Left lung (tissue), 14 donors: ENCODE measurements at places on chromosomes 16 and 17.

- H3K36me3 ChIP-seq: no peaks in the 10 kb centered on the region
- H3K27ac ChIP-seq: no peak overlapping the region
- H3K4me1 ChIP-seq: peaks cover 1% of the 10 kb centered on the region
- H3K4me3 ChIP-seq: no peak overlapping the region
- H3K27me3 ChIP-seq: no peaks in the 10 kb centered on the region
Measured at GRCh38 chr16:50372611-50373344, 4.0 kb upstream of the BRD7 start.

DNA sequence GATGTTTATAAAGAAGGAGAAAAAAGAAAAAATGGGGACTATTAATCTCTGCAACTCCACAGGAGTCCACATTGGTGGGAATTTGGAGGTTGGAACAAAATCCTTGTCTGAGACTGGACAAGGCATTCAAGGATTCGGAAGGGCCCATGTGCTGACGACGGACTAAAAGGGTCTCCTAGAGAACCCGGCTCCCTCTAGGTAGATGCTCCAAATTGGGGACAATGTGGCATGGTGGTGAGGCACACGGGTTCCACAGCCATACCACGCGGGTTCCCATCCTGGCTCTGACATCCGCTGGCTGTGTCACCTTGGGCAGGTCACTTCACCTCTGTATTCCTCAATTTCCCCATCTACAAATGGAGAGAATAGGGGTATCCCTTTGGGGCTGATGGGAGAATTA, 227.4 kb downstream of the C16orf78 start:
- no peaks in the 10 kb centered on the region for H3K36me3 ChIP-seq
- H3K27ac ChIP-seq: no peak overlapping the region
- peaks cover 3% of the 10 kb centered on the region for H3K4me1 ChIP-seq

DNA sequence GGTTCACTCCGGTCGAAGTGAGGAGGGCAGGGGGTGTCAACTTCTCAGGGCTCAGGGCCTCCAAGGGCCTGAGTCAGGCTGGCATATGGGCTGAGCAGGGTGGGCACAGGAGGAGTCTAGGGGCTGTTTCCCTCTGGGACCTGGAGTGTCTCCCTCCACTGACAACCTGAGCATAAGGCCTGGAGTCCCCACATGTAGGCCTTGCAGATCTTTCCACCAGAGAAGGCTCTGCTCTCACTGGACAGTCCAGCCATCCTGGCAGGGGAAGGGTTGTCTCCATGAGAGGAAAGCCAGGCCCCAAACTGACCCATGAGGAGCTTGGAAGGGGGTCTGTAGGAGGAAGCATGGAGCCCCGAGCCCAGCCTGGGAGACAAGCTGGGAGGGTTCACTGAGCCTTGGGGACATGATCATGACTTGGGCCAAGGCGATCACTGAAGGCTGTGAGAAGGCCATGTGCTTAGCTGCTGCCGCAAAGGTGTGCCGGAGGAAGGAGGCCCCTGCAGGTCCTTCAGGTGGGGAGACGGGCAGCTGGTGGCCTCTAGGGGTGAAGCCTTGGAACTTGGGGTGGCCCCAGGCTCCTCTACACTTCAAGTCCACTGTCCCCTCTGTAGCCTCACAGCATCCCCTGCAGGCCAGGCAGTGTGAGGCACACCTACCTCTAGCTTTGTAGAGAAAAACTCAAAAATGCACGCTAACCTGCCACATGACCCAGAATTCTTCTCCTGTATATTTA, 9.9 kb downstream of the CMTM2 start:
- no peaks in the 10 kb centered on the region for H3K27me3 ChIP-seq
- no peak overlapping the region for H3K27ac ChIP-seq
- no peak for DNase-seq
- H3K36me3 ChIP-seq: no peaks in the 10 kb centered on the region
- no peak overlapping the region for H3K4me3 ChIP-seq

DNA sequence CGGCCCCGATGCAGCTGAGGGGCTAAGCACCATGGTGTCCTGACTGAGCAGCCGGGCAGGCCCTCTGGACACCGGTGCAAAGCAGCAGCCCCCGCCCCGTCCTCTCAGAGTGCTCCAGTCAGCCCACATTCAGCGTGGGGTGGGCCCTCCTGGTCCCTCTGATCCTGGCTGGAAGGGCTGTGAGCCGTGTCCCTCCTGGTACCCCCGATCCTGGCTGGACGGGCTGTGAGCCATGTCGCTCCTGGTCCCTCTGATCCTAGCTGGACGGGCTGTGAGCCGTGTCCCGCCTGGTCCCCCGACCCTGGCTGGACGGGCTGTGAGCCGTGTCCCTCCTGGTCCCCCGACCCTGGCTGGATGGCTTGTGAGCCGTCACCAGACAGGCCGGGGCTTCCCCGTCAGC, 26.9 kb upstream of the ACSF3 start:
- no peaks in the 10 kb centered on the region for H3K4me1 ChIP-seq
- H3K27ac ChIP-seq: no peak overlapping the region
- peaks cover 69% of the 10 kb centered on the region for H3K27me3 ChIP-seq
- no peak for DNase-seq

- no peaks in the 10 kb centered on the region for H3K36me3 ChIP-seq
- H3K4me1 ChIP-seq: peaks cover 5% of the 10 kb centered on the region
- no peaks in the 10 kb centered on the region for H3K27me3 ChIP-seq
- no peak overlapping the region for H3K27ac ChIP-seq
Measured at GRCh38 chr17:75754378-75755204, 10.4 kb downstream of the GALK1 start.

DNA sequence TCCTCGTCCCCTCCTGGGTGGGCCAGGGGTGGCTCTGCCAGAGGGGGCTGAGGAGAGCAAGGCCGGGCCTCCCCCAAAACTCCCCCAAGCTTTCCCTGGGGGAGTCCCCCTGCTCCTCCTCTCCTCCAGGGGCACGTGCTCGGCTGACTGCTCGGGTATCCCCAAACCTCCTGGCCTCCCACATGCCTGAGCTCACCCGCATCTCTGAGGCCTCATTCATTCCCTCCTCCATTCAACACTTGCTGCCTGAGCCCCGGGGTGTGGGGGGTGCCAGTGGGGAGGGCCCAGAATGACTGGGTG, 83.1 kb downstream of the RTN4RL1 start:
- no peaks in the 10 kb centered on the region for H3K36me3 ChIP-seq
- H3K4me3 ChIP-seq: no peak overlapping the region
- H3K27ac ChIP-seq: no peak overlapping the region
- no peaks in the 10 kb centered on the region for H3K27me3 ChIP-seq
- H3K4me1 ChIP-seq: no peaks in the 10 kb centered on the region

- no peak overlapping the region for H3K27ac ChIP-seq
- no peak for DNase-seq
Measured at GRCh38 chr16:51707666-51708065, 556.6 kb upstream of the SALL1 start.

DNA sequence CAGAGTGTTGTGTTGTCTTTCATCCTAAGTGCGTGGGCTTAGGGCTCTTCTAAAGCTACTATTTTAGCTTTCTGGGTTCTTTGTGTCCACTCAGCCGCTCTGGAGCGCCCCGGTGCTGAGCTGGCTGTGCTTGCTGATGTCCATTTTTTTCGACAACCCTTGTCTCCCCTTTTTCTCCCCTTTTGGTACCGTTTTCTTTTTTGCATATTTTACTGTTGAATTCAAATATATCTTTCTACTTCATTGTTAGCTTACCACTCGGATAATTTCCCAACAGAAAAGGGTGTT, 1.2 kb downstream of the SRRM2 start:
- H3K27me3 ChIP-seq: no peaks in the 10 kb centered on the region
- DNase-seq: no peak
- peak overlapping the region; percentile 100 for H3K27ac ChIP-seq
- no peaks in the 10 kb centered on the region for H3K36me3 ChIP-seq
- H3K4me1 ChIP-seq: peaks cover 45% of the 10 kb centered on the region

- no peak for DNase-seq
- H3K4me3 ChIP-seq: peak overlapping the region; percentile 67
- H3K4me1 ChIP-seq: peaks cover 5% of the 10 kb centered on the region
Measured at GRCh38 chr17:28598389-28598788, 436 bp downstream of the SPAG5 start.

DNA sequence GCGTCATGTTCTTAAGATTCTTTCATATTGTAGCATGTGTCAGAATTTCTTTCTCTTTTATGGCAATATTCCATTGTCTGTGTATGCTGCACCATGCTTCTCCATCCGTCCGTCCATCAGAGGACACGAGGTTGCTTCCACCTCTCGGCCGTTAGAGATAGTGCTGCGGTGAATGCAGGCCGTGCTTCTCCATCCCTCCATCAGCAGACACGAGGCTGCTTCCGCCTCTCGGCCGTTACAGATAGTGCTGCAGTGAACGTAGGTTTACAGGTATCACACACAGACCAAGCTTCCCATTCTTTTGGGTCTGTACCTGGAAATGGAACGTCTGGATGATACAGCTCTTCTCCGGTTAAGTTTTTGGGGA, 113.5 kb downstream of the CMIP start:
- no peak overlapping the region for H3K27ac ChIP-seq
- H3K36me3 ChIP-seq: no peaks in the 10 kb centered on the region
- peaks cover 48% of the 10 kb centered on the region for H3K4me1 ChIP-seq
- no peak for DNase-seq
- no peak overlapping the region for H3K4me3 ChIP-seq

DNA sequence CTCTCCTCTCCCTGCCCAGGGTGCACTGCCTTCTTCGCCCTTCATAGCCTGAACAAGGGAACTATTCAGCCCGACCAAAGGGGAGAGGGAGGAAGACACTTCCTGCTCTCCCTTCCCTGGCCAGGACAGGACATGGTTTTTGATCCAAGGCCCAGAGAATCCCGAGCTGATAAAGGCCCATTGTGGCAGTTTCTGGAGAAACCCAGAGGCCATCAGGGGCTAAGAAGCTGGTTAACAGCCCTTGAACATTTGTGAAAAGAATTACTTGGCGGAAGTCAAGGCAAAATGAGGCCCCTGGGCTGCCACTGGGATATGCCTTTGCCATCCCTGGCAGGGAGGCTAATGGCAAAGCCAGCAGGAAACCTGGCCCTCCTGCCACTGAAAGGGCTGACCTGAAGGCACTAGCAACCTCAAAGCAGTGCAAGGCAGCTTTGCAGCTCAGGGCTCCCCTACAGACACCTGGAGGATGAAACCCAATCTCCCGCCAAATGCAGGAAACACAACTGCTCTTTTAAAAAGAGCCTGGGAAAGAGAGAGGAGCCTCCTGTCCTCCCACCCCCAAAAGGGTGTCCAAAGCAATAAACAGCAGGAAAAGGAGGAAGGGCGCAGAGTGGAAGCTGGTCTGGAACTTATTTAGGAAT, 12.6 kb downstream of the PHB1 start:
- H3K36me3 ChIP-seq: no peaks in the 10 kb centered on the region
- H3K4me3 ChIP-seq: no peak overlapping the region
- no peaks in the 10 kb centered on the region for H3K4me1 ChIP-seq
- no peak overlapping the region for H3K27ac ChIP-seq
- no peak for DNase-seq

DNA sequence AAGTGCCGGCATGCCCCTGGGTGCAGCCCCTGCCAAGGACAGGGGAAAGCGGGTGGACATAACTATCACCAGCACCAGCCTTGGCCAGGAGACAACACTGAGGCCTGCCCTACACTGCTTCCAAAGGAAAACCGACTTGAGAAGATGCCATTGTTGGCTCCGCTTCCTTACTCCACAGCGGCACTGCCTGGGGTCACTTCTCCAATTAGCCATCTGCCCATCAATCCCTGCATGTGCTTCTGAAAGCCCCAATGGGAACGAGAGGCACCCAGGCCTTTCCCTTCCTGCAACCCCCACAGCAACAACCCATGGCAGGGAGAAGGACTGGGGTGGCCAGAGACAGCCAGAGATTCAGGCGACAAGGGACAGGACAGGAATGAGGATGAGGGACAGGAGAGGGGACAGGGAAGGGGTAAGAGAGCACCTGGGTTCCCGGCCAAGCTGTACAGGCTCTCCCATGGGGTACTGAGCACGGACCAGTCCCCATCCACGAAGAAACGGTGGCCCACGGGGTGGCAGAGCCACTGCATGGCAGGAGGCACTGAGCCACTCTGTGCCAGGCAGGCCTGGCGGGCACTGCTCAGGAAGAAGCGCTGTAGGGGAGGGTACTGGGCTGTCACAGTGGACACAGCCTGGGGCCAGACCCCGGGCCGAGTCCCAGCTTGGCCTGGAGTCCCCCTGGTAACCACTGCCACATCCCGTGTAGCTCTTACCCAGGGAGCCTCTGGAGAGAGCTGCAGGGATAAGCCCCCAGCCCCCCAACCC, 21.2 kb downstream of the SREBF1 start:
- H3K27ac ChIP-seq: peak overlapping the region; percentile 23
- peaks cover 47% of the 10 kb centered on the region for H3K4me1 ChIP-seq
- H3K4me3 ChIP-seq: no peak overlapping the region
- no peaks in the 10 kb centered on the region for H3K27me3 ChIP-seq
- DNase-seq: no peak

DNA sequence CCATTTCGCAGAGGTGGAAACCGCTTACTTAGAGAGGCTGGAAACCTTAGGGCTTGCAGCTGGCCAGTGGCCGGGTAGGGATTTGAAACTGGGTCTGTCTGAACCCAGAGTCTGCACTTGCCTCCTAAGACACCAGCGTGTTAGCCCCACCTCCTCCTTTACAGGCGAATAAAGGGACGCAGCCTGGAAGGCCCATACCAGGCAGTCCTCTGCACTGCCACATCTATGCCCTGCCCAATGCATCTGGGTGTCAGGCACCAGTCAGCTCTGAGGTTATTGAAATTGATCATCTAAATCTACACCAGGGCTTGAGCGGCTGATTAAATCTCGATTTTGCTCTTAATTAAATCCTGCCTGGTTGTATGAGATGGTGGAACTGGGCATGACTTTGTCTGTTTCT, 19.9 kb upstream of the NAGS start:
- DNase-seq: no peak
- H3K4me1 ChIP-seq: peaks cover 12% of the 10 kb centered on the region
- no peaks in the 10 kb centered on the region for H3K36me3 ChIP-seq
- peak overlapping the region; percentile 33 for H3K4me3 ChIP-seq

GRCh38 chr17:44024271-44024663, 9.5 kb upstream of the TMEM101 start:
- H3K4me3 ChIP-seq: no peak overlapping the region
- no peak for DNase-seq
- H3K27me3 ChIP-seq: no peaks in the 10 kb centered on the region

GRCh38 chr17:75009139-75009724, 3.2 kb upstream of the MRPL58 start:
- no peak overlapping the region for H3K4me3 ChIP-seq
- no peak overlapping the region for H3K27ac ChIP-seq
- no peak for DNase-seq
- H3K4me1 ChIP-seq: peaks cover 18% of the 10 kb centered on the region
- peaks cover 9% of the 10 kb centered on the region for H3K36me3 ChIP-seq
